ENCODE measurements at places on chromosomes 2 and 18. TPM values are rescaled to one million over a fixed set of nuclear protein-coding genes. Genes with fewer than 3 reads are reported as not detected.

Gene TMEM178A
- total RNA-seq = 0.80 TPM

Gene STK11IP
- total RNA-seq = 9.0 TPM

Gene PSTPIP2
- total RNA-seq = 4.7 TPM

Gene THADA
- total RNA-seq = 43.0 TPM

Gene FAM110C
- total RNA-seq = not detected

Data from thoracic aorta endothelial cell (primary cell).